Stomach (tissue), 19 donors: ENCODE measurements at places on chromosomes 7 and 10. TPM values are rescaled to one million over a fixed set of nuclear protein-coding genes. Genes with fewer than 3 reads are reported as not detected.

DNA sequence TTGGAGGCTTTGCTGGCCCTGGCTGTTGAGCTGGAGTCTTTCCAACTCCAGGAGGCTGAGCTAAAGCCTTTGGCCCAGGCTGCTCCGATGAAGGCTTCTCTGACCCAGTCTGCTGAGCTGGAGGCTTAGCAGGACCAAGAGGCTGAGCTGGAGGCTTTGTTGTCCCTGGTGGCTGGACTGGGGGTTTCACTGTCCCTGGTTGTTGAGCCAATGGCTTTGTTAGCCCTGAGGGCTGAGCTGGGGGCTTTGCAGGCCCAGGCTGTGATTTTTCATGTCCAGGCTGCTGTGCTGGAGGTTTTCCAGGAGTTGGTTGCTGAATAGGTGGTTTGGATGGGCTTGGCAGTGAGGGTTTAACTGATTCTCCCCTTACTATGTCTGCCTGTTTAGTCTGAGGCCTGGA lies 7.3 kb downstream of the PCLO start:
- DNase-seq, result no peak

- no peak for DNase-seq
Observed at GRCh38 chr7:105278565-105278964, 110.2 kb downstream of the SRPK2 start.

- no peak for DNase-seq
Observed at GRCh38 chr10:93337309-93337721, 144.8 kb downstream of the MYOF start.

GRCh38 chr10:118760265-118760664 lies 5.5 kb upstream of the CACUL1 start:
- no peak for DNase-seq

GRCh38 chr10:7563368-7563767 lies 103.4 kb downstream of the ITIH5 start:
- DNase-seq, result no peak

- no peak for DNase-seq
Observed at GRCh38 chr7:70940597-70940996, 191.3 kb upstream of the GALNT17 start.

DNA sequence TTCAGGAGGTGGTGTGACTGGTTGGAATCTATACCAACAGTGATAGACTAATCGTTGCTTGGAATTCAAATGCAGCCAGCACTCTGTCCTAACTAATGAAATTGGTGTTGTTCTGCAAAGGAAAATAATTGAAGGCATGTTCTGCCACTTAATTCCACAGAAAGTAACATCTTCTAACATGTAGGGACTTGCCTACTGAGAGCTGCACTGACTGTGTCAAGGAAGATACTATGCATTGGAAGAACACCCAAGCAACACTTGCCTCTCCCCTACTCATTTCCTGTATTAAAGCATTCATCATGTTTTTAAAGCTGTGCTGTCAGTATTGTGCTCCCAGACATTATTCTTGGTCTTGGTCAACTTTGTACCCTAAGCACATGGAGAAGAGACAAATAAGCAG lies 2.7 kb upstream of the CYP3A7 start:
- DNase-seq, result no peak

GRCh38 chr10:100192350-100192749 lies 6.5 kb upstream of the ERLIN1 start:
- no peak for DNase-seq

GRCh38 chr7:117809958-117810357 lies 63.3 kb downstream of the CTTNBP2 start:
- DNase-seq, result no peak

DNA sequence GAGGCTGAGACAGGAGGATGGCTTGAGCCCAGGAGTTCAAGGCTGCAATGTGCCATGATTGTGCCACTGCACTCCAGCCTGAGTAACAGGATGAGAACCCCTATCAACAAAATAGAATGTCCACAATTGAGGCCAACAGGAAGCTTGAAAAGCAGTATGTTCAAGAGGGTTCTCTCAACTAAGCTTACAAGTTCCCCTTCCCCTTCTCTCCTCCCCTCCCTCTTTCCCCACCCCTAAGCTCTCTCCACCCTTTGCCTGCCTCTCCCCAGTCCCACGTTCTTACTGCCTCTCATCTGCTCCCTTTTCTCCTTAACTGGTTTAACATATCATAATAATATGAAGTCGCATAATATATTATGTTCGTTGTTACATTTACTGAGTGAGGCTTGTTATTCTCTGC lies 35.4 kb downstream of the KIAA1549 start:
- DNase-seq, result no peak

- peak; percentile 52 for DNase-seq
Observed at GRCh38 chr10:1058017-1058416, 1.8 kb downstream of the WDR37 start.

DNA sequence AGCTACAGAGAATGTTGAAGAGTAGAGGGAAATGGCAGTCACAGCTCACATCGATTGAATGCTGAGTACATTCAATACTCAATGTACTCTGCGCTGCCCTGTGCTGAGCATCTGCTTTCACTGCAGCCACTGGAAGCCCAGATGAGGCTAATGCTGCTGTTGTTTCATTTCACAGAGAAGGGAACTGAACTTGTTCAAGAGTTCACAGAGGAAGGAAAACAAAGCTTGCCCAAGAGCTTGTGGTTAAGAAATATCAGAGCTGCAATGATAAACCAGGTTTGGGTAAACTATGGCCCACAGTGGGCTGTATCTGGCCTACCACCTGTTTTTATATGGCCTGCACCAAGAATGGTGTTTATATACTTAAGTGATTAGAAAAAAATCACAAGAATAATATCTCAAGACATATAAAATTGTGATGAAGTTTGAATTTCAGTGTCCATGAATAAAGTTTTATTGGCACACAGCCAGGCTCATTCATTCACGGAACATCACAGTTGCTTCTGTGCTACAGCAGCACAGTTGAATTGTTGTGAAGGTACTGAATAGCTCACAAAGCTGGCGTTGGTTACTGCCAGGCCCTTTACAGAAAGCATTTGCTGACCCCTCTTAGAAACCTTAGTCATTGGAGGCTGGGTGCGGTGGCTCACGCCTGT lies 64.1 kb downstream of the CFAP58 start:
- DNase-seq, result peak; percentile 30

GRCh38 chr7:95758187-95758586 lies 14.2 kb upstream of the DYNC1I1 start:
- no peak for DNase-seq

The CPEB3 gene
- 5.2 TPM for total RNA-seq

The SFRP5 gene
- 0.45 TPM for total RNA-seq

The OPN1SW gene
- total RNA-seq, result not detected

The TRIM56 gene
- total RNA-seq, result 41.1 TPM
